ENCODE measurements at places on chromosomes 2 and 18. TPM values are rescaled to one million over a fixed set of nuclear protein-coding genes. Genes with fewer than 3 reads are reported as not detected.
A peak's percentile ranks its signal among the peaks of the same experiment; 100 is the strongest.

GRCh38 chr2:222043897-222044296 is 254.9 kb downstream of the PAX3 start:
- no peak for DNase-seq

- DNase-seq = no peak
Measured at GRCh38 chr2:195666113-195666712, 9.2 kb downstream of the SLC39A10 start.

DNA sequence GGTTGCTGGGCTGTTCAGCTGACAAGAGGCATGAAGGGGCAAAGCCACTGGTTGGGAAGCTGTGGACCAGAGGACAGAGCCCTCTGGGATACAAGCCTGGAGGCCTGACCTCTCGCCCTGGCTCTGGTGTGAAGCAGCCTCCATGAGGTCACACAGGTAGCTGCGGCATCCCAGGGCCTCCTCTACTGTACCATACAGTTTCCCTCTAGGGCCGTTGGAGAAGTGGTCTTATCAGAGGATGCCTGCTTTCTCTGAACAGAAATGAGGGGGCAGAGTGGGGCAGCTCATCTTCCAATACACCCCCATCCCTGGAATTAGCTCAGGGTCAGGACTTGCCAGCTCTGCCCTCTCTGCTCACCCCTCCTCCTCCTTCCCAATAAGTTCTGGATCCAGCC is 135.1 kb upstream of the SMAD2 start:
- no peak for DNase-seq

DNA sequence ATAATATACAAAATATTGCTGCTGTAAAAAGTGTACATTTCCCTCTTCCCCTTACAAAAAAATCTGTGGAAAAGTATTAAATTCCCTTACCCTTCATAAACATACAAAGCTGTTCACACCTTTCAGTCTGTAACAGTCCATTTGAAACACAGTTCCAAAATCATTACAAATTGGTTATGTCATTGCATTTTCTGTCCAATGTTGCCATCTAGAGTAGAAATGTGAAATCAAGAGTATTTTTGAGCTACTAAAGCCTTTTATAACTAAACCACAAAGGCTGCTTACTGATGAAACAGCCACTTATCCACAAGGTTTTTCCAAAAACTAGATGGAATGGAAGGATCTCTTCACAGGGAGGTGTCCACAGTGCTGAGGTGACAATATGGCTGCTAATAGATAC is 72.5 kb downstream of the SS18 start:
- peak; percentile 39 for DNase-seq

- DNase-seq = no peak
Measured at GRCh38 chr2:223594831-223595230, 7.3 kb downstream of the SCG2 start.

- DNase-seq = no peak
Measured at GRCh38 chr2:210269148-210269547, 43.9 kb upstream of the ACADL start.

DNA sequence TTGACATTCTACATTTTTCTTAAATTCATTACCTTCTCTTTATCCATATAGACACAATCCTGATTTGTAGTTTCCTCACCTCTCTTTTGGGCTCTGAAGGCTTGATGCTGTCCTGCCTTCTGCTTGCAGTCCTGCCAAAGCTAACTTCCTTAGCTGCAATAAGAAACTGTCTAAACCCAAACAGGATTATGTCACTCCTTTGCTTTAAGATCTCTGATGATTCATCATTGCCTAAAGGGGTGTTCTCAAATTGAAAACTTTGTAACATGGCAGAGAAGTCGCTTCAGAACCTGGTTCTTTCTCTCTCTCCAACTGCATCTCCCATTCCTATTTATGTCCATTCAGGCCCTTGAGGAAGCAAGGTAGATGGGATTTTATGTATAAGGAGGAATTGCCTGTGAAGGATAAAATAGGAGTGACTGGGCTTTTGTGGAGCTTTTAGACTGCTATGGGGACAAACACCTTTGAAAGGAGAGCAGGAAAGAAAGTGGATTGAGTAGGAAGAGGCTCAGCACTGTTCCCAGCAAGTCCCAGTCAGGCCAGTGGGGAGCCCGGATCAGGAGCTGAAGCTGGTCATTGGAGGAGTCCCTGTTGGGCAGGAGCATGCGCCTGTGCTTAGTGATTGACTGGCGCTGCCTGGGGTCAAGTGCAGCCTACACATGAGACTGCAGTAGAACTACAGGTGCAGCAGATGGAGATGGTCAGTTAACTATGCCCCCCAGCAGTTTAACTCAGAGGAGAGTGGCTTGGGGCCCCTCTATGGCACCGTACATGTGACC is 390.6 kb downstream of the CTNNA2 start:
- DNase-seq = no peak

GRCh38 chr2:201357221-201357620 is at the start of gene FLACC1:
TSS of gene FLACC1 (minus strand) at chr2:201357345. CDS start at chr2:201351404, 5,941 bp downstream.
- DNase-seq = peak; percentile 80

GRCh38 chr2:46489423-46490174 is 10.2 kb downstream of the TMEM247 start:
- DNase-seq = no peak

DNA sequence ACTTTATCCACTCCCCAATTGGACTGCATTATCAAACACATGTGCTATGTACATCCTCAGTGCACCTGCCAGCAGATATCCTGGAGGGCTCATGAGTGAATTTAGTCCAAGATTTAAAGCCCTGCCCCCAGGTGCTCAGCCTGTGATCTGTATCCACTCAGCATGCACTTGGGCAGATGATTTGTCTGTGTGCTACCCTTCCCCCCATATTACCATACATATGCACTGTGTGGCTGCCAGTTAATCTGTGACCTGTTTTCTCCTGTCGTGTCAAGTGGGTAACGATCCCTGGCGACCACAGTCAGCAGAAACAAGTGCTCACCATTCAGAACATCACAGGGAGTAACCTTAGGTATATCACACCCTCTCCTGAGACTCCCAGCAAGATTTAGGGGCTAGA is 10.2 kb downstream of the NAGK start:
- DNase-seq = no peak

CCDC141 gene
- total RNA-seq = not detected
